Stimulated activated CD8-positive, alpha-beta memory T cell treated with anti-CD3 and anti-CD28 coated beads, Interleukin-2, amount 100 ng/mL, for 1 hour (primary cell): ENCODE measurements at places on chromosomes 5 and 9.

- no peak for DNase-seq
These were observed 6.4 kb upstream of the RNU6ATAC start for GRCh38 chr9:134170532-134171315.

DNA sequence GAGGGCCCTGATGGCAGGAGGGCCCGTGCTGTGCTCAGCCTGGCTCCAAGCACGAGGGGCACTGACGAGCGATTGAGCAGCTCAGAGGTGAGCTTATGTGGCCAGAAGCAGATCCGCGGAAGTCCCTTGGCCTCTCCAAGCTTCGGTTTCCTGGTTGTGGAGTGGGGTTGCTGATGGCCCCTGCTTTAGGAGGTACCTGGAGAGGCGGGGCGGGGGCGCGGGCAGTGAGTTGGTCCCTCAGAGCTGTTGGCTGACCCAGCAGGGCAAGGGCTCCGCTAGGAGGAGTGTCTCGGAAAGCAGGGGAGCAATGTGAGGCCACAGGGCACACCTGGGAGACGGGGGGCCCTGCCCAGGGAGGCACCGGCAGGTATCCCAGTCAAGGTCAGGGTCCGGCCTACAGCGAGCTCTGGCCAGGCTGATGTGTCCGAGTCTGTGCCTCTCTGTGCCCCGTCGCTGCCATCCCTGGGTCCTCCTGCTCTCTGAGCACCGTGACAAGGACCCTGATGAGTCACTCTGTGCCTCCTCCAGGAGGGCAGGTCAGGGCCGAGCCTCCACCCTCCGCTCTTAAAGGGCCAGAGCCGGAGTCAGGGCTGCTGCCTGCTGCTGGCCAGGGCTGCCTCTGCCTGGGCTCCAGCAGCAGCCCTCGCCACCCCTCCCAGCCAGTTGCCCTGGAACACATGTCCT is 14.8 kb downstream of the NCS1 start:
- DNase-seq = no peak

GRCh38 chr5:33008751-33009418 is 297.8 kb downstream of the NPR3 start:
- no peak for DNase-seq

- DNase-seq = no peak
These were observed 61.4 kb downstream of the SERINC5 start for GRCh38 chr5:80194468-80194867.

GRCh38 chr5:123086376-123087055 is 2.5 kb upstream of the PRDM6 start:
- DNase-seq = no peak

DNA sequence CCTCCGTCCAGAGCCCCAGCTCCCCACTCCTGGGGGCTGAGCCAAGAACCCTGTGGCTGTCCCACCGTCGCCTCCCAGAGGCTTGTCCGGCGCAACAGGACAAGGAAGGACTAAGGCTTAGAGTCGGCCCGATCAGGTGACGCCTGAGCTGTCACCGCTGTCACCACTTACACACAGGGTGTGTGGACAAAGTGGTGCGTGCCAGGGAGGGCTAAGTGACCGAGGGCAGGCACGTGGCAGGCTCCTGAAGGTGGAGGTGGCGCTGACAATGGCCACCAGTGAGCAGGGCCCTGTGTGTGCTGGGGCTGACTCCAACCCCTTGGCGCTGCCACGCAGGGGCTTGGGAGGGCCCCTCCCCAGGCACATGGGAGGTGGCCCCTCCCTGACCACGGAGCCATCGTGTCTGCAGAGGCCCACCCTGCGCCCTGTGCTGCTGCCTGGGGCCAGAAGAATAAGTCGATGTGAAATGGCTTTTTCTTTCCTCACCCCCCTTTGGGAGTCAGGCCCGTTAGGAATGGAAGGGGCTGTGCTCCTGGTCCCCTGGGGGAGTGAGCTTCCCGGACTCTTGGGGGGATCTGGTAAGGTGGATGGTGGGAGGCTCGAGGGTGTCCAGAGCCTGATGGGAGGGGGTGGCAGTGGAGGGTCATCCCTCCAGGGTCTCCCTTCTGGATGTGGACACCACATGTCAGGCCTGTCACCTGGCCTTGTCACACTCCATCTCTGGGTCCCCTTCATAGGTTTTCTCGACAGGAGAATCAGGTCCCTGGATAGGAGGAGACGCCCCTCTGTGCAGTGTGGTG is 2.6 kb upstream of the GPSM1 start:
- no peak for DNase-seq

DNA sequence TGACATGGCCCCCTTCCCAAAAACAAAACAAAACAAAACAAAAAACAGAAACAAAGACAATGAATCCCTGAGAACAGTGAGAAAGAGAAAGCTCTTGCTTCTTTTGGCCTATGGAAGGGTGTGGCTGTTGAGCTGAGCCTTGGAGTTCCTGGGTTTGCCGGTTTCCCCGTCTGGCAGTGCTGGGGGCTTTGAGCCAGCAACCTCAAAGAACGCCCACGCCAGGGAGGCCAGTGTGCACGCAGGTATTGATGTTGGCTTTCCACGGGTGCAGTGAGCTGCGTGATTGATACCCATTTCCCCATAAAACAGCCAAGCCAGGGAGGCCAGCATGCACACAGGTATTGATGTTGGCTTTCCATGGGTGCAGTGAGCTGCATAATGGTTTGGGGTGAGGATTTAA is 8.3 kb upstream of the LCN1 start:
- DNase-seq = no peak

DNA sequence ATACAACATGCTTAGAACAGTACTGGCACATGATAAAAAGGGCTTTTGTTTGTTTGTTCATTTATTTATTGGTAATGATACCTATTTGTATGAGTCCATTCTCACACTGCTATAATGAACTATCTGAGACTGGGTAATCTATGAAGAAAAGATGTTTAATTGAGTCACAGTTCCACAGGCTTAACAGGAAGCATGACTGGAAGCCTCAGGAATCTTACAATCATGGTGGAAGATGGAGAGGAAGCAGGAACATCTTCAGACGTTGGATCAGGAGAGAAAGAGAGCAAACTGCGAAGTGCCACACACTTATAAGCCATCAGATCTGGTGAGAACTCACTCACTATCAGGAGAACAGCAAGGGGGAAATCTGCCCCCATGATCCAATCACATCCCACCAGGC is 847.7 kb downstream of the CDH18 start:
- DNase-seq = no peak

GRCh38 chr5:171610686-171611085 is 174.9 kb upstream of the SMIM23 start:
- DNase-seq = no peak

GRCh38 chr5:74950836-74951515 is 84.8 kb upstream of the FAM169A start:
- no peak for DNase-seq

DNA sequence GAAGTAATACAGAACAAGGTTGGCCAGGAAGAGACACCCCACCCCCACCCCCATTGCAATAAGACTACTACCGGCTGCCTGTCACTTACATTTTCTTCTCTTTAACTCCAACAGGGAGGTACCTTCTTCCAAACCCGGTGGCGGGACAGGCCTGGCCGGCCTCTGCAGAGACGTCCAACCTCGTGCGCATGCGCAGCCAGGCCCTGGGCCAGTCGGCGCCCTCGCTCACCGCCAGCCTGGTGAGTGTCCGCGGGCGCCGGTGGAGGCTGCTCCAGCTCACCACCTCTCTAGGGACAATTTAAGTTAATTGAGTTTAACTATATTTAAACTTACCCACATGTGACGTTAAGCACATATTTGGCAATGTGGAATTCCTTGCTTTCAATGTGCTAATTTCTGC is 192.4 kb downstream of the MAST4 start:
- no peak for DNase-seq

GRCh38 chr5:19210886-19211285 is 777.1 kb downstream of the CDH18 start:
- DNase-seq = no peak

- no peak for DNase-seq
These were observed 132.9 kb upstream of the NR3C1 start for GRCh38 chr5:143536364-143536763.

- no peak for DNase-seq
These were observed 38.1 kb downstream of the ADAMTS2 start for GRCh38 chr5:179307013-179307800.

DNA sequence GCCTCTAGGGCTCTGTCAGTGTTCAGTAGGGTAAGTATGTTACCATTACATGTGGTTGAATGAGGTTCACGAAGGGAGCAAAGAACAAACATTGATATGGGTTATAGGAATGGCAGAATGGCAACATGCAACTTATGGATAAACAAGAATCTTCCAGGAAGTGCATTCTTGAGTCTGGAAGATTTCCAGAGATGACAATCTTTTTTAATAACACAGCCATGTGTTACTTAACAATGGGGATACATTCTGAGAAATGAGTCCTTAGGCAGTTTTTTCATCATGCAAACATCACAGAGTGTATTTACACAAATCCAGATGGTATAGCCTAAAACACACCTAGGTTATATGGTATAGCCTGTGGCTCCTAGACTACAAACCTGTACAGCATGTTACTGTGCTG is 9.1 kb upstream of the SLC28A3 start:
- no peak for DNase-seq

GRCh38 chr9:92033307-92033706 is 81.9 kb downstream of the SPTLC1 start:
- no peak for DNase-seq

DNA sequence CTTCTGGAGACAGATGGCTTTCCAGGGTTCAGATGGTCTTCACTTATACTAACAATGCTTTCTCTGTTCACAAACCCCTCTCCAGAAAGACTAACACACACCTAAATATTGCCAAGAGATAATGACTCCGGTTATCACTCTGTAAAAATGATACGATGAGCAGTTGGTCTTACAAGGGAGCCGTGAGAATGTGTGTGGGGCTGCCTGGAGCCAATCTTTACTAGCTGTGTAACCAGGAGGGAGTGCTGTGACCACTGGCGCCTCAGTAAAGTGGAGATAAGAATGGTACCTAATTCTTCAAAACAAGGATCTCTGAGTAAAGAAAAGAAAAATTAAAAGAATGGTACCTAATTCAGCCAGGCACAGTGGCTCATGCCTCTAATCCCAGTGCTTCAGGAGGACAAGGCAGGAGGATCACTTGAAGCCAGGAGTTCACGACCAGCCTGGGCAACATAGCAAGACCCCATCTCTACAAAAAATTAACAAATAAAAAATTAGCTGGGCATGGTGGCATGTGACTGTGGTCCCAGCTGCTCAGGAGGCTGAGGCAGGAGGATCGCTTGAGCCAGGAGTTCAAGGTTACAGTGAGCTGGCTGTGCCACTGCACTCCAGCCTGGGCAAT is 39.9 kb upstream of the IL17B start:
- DNase-seq = no peak

DNA sequence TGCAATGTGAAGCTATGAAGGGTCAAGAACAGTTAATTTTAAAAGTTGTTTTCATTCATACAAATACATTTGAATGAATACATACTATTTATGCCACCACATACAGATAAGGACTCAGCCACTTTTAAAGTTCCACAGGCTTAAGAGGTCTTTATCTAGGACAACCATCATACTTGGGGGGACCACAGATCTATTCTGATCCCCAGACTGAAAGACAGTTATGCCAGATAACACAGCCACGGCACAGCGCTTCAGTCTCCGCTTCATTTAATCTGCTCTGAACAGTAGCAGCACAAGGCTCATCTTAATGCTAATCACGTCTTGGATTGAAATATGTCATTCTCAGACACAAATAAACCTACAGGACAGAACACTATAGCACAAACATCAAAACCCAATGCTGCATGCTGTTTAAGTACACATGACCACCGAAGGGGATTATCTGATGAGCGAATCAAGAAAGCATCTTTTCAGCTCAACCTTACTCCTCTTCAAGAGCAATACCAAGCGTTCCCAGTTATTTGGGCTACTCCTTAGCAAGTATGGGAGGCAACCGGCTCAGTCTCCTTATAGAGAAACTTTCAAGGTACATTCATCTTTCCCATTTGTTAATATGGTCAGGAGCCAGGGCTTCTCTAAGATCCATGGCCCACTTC is 33.3 kb downstream of the PUM3 start:
- DNase-seq = no peak

DNA sequence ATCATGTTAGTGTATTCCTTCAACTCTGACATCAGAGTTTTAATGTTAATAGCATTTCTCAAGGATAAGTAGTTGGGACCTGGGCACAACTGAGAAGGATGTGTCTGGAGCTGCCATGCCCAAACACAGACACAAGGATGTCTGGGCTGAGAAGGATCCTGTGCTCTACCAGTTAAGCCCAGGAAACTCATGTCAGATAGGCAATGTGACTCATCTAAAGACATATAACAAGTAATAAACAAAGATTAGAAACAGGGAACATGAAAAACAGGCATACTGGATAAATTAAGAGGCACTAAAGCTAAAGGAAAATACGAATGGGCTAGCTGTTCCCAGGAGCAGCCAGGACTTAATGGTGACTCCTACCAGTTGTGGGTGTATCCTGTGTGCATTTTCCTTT is 9.1 kb upstream of the EGFLAM start:
- no peak for DNase-seq

GRCh38 chr9:1047591-1048230 is 2.4 kb upstream of the DMRT2 start:
- no peak for DNase-seq

GRCh38 chr9:18138656-18139055 is 335.3 kb upstream of the ADAMTSL1 start:
- DNase-seq = no peak

DNA sequence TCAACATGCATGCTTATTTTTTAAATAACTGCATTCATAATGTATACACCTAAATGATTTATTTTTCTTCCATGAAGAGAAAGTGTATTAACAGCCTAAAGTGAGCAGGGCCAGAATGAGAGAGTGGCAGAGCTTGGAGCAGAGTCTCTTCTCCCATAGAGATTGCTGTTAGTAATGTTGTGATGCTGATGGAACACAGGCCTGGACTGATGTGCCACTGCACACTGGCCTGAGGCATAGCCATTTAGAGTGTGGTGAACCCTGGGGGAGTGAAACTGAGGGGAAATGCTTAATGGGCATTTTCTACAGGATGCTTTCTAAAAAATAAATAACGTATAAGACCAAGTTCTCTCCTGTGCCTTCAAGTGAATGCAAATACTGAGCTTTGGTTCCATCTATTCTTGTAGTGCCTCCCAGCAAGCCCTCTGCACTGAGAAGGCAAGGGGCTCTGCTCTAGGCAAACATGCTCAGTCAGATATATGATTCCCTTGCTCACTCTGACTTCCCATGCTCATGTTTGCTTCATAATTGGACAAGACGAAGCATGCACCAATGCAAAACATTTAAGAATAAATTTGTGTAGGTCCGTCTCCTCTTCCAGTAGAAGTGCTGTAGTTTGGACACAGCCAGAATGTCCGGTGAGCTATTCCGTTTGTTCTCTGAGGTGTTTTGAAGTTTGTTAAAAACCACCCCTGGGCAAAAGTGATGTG is 185.7 kb downstream of the PBX3 start:
- DNase-seq = no peak

- DNase-seq = no peak
These were observed 1888.9 kb upstream of the CDH6 start for GRCh38 chr5:29304545-29304944.
